ENCODE measurements at places on chromosomes 13 and 19. TPM values are rescaled to one million over a fixed set of nuclear protein-coding genes. Genes with fewer than 3 reads are reported as not detected.

- DNase-seq, result no peak
Measured at GRCh38 chr13:45422731-45423292, 4.6 kb upstream of the SLC25A30 start.

DNA sequence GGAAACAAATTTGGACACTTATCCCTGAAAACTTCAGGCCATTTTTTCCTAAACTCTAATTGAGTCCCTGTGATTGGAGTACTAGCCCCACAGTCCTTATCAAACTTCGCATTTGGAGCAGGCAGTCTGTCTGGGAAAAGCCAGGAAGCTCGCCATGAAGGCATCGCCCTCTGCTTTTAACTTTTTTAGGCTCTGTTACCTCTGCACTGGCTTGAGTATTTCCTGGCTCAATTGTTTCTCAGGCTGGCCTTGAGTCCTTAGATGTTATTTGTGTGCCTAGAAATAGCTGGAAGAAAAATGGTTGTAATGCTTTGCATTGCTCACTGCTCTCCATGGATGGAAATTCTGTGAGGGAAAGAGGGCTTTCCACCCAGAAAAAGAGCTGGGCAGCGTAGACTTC is 24.2 kb downstream of the ACTN4 start:
- DNase-seq, result no peak

GRCh38 chr13:112991609-112992008 is 22.6 kb downstream of the MCF2L start:
- DNase-seq, result no peak

- DNase-seq, result no peak
Measured at GRCh38 chr13:59776924-59777690, 386.6 kb downstream of the DIAPH3 start.

- no peak for DNase-seq
Measured at GRCh38 chr19:11105014-11105636, 15.9 kb downstream of the LDLR start.

DNA sequence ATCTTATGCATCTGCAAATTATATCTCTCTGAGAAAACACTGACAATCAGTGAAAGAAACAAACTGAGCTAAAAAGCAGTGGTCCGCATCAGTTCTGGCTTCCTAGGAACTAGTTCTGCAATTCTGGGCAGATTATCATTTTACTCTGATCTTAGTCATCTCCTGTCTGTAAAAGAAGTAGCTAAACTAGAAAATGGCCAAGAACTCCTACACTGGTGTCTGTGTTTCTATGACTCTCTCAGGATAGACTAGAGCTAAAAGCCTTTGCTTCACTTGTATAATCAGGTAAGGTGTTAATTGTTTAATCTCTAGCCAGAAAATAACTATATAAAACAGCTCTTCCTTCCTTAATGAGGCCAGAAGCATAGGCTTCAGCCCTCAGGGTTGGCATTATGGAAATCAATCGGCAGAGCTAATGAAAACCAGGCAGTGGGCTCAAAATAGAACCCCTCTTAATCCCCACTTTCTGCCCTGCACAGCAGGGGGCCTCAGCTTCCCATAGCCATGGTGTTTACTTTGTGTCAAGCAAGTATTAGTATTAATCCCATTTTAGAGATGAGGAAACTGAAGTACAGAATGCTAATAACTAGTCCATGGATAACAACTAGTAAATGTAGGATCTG is 459.2 kb downstream of the FGF14 start:
- DNase-seq, result no peak

DNA sequence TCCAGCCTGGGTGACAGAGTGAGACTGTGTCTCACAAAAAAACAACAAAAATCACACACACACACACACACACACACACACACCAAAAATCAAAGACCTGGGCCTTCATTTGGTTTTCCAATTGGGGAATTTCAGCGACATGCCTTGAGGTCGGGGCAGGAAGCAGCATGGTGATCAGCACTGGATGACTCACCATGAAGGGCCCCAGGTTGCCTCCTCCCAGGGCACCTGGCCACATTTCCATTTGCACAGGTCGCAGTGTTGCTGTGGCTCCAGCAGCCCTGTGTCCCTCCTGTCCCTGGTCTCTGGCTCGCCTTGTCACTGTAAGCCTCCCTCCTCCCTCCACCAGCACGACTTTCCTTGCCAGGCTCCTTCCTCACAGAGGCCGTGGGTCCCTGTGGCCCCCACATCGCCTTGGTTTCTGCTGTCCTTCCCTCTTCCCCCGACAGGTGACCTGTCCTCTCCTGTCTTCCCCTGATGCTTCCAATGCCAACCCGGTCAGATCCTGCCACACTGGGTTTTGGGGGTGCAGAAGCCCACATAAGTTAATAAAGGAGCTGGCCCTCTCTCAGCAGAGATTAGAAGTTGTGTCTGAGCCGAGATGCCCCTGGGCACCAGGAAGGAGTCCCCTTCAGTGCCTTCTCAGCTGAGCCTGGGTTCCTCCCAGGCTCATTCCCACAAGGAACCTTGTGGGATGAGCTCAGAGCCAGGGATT is 66.7 kb downstream of the GPR12 start:
- DNase-seq, result no peak

DNA sequence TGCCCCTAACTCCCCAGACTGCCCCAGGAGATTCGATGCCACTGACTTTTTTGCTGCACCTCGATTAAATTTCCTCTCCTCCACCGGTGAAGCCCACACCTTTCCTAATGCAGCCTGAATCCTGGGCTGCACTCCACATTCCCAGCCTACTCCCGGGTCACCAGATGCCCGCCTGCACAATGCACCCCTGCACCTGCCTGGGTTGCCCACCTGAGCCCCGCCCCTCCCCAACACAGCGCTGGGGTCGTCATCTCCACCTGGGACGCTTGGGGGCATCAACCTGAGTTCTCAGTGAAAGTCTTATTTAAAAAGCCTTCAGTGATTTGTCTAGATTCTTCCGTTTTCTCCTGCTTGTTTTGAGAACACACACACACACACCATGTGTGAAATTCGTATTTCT is 24.5 kb upstream of the DPP9 start:
- DNase-seq, result no peak

The CEACAM3 gene
- total RNA-seq, result not detected

The GNA15 gene
- 1.9 TPM for total RNA-seq

The LYPD4 gene
- total RNA-seq, result not detected

The ZNF121 gene
- 109 TPM for total RNA-seq

The PSG5 gene
- total RNA-seq, result not detected

Measured in occipital lobe (tissue), 3 donors.